ENCODE measurements at places on chromosomes 2 and 18.

- no peak for DNase-seq
These were observed 30.1 kb downstream of the CAB39 start for GRCh38 chr2:230742781-230743180.

- no peak for DNase-seq
These were observed 8.7 kb downstream of the GLS start for GRCh38 chr2:190889175-190889943.

- no peak for DNase-seq
These were observed 385.0 kb downstream of the SOCS6 start for GRCh38 chr18:70673831-70674230.

GRCh38 chr2:128773641-128774319, 455.1 kb upstream of the HS6ST1 start:
- no peak for DNase-seq

DNA sequence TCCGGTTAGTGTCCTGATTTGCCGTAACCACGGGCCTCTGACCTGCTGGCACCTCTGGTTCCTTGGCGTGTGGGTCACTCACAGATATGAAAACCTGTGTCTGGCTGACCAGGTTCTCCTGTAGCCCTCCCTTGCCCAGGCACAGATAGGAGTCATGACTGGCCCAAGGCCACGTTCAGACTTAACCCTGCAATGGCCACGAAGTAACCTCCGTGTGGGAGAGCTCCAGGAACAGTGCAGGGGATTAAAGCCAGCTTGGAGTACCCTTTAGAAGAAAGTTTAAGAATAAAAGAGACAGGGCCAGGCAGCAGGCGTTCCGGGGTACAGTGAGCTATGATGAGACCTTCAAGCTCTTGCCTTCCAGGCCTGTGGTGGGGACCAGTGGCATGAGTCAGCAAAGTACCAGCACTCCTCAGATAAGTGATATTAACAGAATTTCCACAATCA, 25.5 kb downstream of the CENPO start:
- peak; percentile 13 for DNase-seq

DNA sequence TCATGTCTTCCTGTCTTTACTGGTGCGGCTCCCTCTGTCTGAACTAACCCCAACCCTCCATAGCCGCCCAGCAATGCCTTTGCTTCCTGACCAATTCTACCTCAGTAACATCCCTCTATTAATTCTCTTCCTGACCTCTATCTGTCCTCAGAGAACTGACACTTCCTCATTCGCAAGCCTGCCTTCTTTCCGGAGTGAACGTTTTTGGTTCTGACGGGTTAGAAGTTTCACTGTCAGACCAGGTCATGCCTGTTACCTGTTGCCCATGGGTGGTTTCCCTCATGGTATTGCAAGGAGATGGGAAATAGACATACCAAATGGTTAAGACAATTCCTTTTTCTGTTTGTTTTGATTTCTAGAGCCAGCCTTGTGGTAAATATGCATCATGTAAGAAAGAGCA, 453.4 kb upstream of the SLC14A2 start:
- no peak for DNase-seq

- no peak for DNase-seq
These were observed 18.8 kb downstream of the HJURP start for GRCh38 chr2:233835230-233836186.

GRCh38 chr2:199433204-199433832, 24.4 kb downstream of the SATB2 start:
- no peak for DNase-seq

DNA sequence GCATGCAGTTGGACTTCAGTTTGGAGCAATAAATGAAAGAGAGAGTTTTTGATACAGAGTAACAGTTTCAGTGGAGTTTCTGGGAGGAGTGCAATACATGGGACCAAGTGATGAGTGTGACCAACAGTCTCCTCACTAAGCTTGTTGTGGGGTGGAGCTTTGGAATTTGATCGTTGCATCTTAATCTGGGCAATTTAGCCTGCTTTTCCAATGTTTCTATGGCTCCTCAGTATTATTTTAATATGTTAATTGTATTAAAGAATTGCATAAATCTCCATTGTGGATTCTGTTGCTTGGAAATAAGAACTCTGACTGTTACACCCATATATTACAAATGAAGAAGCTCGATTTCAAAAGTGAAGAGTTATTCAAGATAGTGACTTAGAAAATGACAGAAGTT, 446.6 kb upstream of the LRATD1 start:
- DNase-seq: no peak

- DNase-seq: no peak
These were observed 989.4 kb upstream of the NXPH2 start for GRCh38 chr2:139769633-139770032.

DNA sequence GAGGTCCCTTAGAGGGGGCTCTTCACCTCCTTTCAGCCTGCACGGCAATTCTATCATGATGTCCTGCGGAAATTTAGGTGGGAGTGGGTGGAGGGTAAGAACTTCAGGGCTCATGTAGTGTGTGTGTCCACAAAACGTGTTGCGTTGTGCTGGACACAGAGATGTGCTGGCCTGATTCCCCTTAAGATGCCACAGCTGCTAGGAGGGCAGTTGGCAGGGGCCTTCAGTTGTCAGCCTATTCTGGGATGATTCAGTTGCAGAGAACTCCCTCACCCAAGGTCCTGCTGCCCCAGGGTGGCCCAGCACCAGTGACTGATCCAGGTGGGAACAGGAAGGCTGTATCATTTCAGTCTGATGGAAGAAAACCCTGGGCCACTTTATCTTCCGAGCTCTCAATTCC, 1.0 kb upstream of the HJURP start:
- DNase-seq: no peak

GRCh38 chr18:59029663-59030429, 109.8 kb upstream of the SEC11C start:
- DNase-seq: no peak

GRCh38 chr2:140814141-140814540, 1316.7 kb downstream of the LRP1B start:
- no peak for DNase-seq

DNA sequence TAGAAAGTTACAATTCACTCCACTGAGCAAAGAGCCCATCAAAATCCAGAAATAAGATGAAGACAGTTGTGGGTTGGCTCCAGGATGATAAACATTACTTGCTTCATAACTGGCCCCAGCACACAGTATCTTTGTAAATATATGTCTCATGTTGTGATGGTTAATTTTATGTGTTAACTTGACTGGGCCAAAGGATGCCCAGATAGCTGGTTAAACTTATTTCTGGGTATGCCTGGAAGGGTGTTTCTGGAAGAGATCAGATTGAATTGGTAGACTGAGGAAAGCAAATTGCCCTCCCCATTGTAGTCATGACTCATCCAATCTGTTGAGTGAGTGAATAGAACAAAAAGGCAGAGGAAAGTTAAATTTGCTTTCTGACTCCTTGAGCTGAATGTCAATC, 373.8 kb downstream of the LNPK start:
- no peak for DNase-seq

GRCh38 chr18:10074110-10074509, 160.3 kb downstream of the VAPA start:
- peak; percentile 67 for DNase-seq

GRCh38 chr2:201707753-201708152, 9.3 kb upstream of the MPP4 start:
- DNase-seq: peak; percentile 68

GRCh38 chr2:26008851-26009566, 24.9 kb upstream of the RAB10 start:
- peak; percentile 49 for DNase-seq

DNA sequence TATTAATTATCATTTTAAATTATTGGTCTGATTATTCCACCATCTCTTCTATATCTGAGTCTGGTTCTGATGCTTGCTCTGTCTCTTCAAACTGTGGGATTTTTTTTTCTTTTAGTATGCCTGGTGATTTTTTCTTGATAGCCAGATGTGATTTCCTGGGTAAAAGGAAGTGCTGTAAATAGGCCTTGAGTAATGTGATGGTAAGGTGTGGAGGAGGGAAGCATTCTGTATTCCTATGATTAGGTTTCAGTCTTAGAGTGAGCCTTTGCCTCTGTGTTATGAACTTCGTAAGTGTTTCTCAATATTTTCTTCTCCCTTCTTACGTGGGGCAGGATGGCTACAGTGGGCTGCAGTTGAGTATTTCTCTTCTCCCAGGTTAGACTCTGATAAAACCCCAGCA, 103.0 kb downstream of the EHBP1 start:
- no peak for DNase-seq

DNA sequence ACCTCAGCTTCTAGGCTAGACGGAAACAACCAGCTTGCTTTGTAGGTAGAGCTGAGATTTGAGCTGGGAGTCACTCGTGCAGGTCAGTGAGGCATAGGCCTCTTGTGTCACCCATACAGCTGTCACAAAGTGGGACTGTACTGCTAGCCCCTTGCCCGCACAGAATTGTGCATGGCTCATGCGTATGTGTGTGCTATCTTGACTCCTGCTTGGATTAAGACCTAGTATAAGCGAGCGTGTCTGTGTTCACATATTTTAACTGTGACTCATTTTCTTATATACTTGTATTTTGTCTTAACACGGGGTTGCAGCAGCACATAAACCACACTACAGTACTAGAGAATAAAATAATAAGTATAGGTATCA, 20.1 kb downstream of the CEP68 start:
- peak; percentile 64 for DNase-seq

DNA sequence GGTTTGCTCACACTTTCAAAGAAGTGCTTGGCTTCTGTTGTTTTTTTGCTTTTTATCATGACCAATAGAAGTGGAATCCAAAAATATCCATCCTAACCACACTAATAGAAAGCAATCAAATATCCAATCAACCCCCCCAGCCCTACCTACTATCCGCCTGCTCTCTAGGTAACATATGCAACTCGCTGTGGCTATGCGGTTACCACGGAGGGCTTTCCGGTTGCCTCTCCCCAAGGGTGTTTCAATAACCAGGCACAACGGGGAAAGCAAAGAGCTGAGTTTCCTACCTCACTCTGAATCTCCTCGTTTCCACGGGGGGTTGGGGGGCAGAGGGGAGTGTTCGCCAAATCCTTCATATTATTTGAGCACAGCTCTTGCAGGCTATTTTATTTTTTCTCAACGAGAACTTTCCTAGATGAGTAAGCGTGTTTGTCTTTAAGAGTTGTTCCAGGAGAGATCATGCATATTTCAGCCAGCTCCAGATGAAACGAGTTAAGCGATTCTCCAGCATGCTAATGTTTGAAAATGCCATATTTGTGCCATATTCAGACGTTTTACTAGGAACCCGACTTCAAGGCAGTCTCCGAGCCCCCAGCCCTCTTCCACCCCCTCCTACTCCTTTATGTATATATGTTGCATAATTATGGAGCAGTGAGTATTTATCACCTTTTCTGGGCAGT, 30.3 kb downstream of the PAX3 start:
- DNase-seq: peak; percentile 57

GRCh38 chr2:124267794-124268193, 242.7 kb downstream of the CNTNAP5 start:
- DNase-seq: peak; percentile 95

GRCh38 chr2:238938401-238939055, 90.6 kb downstream of the TWIST2 start:
- peak; percentile 99 for DNase-seq

DNA sequence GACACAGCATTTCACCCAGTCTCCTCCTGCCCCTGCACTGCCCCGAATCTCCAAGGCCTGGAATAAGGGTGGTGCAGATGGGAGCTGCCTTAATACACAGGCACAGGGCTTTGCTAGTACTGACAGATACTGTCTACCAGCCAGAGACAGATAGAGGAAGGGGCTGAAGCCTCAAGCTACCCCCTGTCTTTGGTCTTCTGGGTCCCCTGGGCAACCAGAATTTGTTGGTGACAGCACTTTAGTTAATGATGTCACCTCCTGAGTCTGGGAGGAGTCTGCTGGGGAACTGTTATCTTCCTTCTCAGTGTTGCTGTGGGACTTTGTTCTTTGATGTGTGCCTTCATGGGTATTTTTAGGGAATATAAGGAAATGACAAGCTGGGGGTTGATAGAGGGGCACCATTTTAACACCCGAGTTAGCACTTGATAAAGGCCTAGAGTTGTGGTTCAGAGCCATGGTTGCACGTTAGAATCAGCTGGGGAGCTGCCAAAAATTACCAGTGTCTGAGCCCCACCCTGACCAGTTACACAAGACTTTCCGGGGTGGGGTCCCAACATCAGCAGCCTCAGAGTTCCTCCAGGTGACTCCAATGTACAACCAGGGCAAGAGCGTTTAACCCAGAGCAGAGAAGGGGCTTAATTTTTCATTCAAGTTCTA, 136.8 kb downstream of the SMAD7 start:
- DNase-seq: no peak

Data from fibroblast of skin of abdomen (primary cell).